ENCODE measurements at places on chromosomes 6 and 20.

DNA sequence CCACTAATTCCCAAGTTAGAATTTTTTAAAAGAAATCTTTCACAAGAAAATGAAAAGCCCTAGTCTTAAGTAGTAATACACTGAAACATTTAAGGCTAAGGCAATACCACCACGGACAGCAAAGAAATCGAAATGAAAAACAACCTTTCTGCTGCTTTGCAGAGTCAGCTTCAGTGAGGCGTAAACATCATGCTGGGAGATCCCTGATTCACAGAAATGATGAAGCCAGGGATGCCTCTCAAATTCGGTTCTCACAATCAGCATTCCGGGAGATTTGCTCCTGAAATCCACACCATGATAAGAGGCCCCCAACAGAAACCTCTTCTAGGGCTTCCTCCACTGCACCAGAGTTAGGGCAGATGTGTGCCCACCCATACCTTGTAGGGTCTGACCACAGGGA lies 18.6 kb downstream of the RRBP1 start:
- DNase-seq, result no peak

DNA sequence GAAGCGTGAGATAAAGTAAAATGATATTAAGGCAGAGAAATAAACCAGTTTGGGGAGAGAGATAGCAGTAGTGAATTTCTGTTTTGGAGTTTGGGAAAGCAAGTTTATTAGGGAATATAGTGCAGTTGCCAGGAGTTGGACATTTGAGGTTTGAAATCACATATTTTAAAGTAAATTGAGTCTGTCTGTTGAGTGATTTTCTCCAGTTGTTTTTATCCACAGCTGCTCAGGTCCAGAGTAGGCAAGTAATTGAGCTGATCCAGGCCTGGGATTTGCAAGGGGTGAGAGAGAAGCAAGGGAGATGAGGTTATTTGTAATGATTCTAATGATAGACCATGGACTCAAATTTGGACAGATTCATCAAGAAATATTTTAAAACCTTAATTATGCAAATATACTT lies 481.9 kb downstream of the UTRN start:
- no peak for DNase-seq

DNA sequence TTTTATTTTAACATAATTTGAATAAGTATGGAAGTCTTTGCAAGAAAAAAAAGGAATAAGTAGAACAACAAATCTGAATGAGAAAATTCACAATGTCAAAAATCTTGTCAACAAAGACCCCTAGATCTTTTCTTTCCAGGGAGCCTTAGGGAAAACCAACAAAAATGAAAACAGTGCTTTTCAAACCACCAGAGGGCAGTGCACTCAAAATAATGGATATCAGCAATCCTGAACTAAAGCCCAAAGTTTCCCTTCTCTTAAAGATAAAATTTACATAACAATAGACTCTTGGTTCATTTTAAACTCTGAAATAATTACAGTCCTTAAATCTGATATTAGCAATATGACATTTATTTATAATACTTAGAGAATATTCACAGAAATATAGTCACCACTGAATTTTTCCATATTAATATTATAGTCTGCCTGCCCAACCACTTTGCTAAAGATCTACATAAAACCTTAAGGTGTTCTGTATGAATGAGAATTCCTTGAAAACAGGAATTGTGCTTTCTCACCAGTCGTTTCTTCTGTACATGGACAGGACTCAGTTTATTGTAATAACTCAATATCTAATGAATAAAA lies 105.3 kb upstream of the BMP5 start:
- no peak for DNase-seq

DNA sequence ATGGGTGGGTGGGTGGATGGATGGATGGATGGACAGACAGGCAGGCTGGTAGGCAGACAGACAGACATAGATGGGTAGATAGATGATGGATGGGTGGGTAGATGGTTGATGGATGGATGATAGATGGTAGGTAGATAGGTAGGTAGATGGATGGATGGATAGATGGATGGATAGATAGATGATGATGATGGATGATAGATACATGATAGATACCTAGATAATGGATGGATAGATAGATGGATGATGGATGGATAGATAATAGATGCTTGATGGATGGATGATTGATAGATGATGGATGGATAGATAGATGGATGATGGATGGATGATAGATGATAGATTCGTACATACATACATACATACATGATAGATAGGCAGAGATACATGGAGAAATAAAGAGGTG lies 368.1 kb downstream of the CDH4 start:
- DNase-seq, result no peak

DNA sequence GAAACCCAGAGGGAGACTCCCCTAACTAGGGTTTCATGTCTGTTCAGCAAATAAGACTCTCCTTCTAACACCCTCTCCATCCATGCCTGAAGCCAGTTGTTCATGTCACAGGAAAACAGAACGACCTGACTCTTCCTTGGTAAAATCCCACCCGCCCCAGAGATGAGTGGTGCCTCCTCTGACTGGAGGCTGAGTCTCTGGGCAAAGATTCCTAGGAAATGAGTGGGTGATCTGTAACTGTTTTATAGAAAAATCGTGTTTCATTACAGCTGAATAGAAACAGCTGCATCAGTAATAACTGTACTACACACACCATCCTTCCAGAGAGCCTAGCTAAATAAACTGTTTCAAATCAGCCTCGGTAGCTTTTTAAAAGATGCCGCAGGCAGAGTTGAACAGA lies 37.4 kb upstream of the MRPS10 start:
- DNase-seq, result no peak

DNA sequence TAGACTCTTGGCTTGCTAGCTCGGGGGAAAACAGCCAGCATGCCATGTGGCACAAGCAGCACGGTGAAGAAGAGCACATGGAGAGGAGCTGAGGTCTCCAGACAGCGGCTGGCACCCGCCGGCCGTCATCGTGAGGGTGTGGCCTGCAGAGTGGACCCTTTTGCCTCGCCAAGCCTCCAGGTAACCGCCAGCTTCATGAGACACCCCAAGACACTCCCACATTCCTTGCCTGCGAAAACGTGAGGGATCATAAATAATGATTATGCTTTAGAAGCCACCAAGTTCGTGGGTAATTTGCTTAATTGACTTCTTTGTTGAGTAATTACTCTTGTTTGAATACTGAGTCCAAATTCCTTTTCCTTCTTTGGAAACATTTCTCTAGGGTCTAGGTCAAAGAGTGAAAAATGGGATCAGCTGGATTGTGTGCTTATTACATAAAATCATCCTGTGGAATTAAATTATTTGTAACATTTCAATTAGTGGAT lies 23.2 kb downstream of the FAM50B start:
- no peak for DNase-seq

- DNase-seq, result peak; percentile 33
Observed at GRCh38 chr6:138590796-138591709, 91.8 kb upstream of the NHSL1 start.

DNA sequence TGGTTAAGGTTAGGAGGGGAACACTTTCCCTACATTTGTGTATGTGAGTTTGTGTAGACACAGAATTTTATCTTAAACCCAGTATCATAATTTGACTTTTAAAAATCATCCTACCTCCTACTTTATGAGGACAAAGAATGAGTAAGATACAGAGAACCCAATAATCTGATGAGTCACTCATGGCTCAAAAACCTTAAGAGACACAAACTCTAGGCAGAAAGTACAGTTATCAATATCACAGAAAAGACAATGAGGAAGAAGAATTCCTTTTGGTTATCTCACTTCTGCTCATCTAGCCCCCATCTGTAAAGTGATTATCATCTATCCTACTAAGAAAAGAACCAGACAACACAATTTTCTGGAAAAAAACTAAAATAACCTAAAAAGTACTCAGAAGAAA lies 87.7 kb downstream of the EPB41L2 start:
- DNase-seq, result no peak

GRCh38 chr6:34650823-34651222 lies 45.7 kb downstream of the ILRUN start:
- no peak for DNase-seq

DNA sequence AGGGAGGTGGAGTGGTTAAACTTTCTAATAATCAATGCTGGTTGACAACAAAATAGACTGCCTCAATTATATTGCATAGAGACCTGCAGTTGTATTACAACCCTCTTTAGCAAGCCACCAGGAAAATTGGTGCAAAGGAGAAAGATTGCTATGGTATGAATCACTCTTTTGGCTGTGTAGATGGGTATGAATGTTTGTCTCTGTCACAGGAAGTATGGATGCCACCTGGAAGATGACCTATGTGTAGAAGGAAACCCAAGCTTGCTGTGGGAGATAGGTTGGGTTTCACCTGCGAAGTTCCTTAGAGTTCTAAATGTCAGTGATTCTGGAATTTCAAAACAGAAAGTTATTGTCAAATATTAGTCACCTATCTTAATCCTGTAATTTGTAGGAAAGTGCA lies 134.6 kb downstream of the SOBP start:
- no peak for DNase-seq

- no peak for DNase-seq
Observed at GRCh38 chr6:144519426-144519825, 234.3 kb downstream of the UTRN start.

GRCh38 chr6:68108233-68108835 lies 526.7 kb upstream of the ADGRB3 start:
- DNase-seq, result no peak

DNA sequence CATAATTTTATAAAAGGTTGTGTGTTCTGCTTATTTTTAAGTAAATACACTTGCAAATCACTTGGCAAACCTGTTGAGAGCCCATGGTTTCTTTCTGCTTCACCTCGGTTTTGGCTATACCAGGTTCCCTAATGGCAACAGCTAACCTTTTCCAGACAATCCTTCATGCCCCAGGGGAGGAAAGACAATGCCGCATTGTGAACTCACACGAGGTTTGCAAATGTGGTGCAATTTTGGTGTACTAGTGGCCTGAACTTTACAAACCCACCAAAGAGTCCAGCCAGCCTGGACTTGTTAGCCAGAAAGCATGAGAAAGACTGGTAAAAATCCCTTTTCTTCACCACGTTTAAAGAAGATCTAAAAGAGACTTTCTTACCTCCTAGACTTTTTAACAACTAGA lies 84.8 kb upstream of the SOX4 start:
- DNase-seq, result no peak

GRCh38 chr6:149751239-149751638 lies 1.7 kb downstream of the PCMT1 start:
- DNase-seq, result no peak

GRCh38 chr6:140046016-140046632 lies 671.7 kb upstream of the CITED2 start:
- no peak for DNase-seq

DNA sequence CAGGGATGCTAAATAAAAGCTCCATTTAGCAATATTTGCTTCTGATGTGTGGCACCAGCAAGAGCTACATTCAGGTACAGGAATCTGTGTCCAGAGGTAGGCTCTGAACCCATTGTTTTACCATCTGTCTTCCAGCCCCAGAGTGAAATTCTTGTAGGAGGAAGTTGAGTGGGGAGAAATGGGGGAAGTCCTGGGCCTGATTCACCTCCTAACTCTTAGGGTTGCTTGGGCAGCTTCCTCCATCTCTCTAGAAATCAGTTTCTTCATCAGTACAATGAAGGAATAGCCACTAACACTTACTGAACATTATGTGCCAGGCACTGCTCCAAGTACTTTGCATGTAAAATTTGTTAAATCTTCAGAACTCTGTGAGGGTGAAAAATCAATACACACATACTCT lies 35.1 kb upstream of the TSPYL1 start:
- peak; percentile 14 for DNase-seq

DNA sequence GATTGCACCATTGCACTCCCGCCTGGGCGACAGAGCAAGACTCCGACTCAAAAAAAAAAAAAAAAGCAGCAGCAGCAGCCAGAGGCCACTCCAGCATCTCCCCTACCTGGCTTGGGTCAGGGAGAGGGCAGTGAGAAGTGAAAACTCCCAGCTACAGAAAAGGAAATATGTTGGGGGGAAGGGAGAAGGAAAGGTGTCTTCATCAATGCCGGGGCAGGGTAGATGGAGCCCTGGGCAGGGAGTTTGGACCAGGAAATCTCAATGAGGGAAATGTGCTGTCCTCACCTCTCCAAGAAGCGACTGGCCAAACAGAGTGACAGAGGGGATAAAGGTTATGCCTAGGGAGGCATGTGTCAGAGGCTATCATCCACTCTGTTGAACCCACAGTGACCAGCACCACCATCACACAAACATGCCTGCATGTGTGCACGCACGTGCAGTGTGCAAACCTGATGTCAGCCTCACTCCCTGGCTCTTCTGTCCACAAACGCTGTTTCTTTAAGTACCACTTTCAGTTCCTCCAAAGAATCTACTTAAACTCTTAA lies 887 bp upstream of the AIF1 start:
- no peak for DNase-seq
